ENCODE measurements at places on chromosomes 6 and 20.
A peak's percentile ranks its signal among the peaks of the same experiment; 100 is the strongest.

DNA sequence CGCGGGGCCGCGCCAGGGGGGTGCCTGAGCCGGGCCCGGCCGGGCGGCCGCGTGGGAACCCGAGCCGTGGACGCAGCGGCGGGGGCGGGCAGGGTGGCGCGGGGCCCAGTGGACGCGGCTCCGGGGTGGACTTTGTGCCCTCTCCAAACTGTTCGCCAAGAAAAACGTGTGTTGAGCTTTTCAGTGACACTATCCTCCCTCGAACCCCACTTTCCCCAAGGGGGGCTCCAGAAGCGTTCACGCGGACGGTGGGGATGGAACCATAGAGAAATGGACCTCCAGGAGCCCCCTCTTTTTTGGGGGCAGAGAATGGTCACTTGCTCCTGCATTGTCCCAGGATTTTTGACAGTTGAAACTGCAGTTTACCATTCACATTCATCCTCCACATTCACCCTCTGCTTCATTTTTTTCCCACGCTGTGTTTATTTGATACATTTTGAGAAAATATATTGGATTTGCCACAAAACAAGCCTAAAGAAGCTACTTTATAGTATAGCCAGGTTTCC is 2.9 kb upstream of the HIVEP1 start:
- DNase-seq = no peak

DNA sequence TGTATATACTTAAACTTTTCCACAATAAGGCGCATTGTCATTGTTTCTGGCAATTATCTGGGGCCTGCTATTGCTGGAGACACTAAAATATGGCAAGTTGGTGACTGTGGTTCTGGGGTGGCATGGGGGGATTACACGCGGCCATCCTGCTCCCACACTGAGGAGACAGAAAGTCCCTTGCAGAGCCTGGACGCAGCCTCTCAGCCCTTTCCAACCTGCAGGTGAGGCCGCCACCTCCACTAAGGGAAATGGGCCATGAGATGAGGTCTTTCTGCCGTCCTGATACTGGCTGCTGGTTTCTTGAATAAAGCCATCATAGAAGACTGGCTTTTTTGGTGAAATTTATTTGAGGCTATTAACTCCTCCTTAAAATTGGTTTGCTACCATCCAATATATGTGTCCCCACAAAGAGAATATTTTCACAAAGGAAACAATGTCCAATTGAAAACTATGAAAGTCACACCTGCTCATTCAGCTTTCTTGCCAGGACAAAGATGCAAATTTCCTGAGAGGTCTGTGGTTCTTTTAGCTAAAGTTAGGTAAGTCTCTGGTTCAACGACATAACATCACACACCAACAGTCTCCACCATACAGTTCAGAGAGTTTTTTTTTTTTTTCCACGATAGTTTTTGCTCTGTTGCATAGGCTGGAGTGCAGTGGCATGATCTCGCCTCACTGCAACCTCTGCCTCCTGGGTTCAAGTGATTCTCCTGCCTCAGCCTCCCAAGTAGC is 13.0 kb downstream of the TXNDC5 start:
- DNase-seq = no peak

DNA sequence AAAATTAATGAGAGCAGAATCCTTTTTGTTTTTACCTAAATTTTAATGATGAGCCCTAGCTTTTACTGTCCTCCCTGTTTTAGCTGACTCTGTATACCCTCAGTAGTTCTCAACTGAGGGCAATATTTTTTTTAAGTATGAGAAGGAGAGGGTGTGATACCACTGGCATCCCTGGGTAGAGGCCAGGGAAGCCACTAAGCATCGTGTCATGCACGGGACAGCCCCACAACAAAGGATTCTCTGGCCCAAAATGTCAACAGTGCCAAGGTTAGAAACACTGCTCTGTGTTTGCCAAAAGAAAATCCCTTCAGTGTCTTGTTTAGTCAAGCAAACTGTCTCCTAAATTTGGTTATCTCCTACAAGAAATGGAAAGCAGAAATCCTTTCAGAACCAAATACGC is 210.4 kb downstream of the KCNQ5 start:
- no peak for DNase-seq

GRCh38 chr6:152598901-152599537 is 38.1 kb downstream of the SYNE1 start:
- no peak for DNase-seq

DNA sequence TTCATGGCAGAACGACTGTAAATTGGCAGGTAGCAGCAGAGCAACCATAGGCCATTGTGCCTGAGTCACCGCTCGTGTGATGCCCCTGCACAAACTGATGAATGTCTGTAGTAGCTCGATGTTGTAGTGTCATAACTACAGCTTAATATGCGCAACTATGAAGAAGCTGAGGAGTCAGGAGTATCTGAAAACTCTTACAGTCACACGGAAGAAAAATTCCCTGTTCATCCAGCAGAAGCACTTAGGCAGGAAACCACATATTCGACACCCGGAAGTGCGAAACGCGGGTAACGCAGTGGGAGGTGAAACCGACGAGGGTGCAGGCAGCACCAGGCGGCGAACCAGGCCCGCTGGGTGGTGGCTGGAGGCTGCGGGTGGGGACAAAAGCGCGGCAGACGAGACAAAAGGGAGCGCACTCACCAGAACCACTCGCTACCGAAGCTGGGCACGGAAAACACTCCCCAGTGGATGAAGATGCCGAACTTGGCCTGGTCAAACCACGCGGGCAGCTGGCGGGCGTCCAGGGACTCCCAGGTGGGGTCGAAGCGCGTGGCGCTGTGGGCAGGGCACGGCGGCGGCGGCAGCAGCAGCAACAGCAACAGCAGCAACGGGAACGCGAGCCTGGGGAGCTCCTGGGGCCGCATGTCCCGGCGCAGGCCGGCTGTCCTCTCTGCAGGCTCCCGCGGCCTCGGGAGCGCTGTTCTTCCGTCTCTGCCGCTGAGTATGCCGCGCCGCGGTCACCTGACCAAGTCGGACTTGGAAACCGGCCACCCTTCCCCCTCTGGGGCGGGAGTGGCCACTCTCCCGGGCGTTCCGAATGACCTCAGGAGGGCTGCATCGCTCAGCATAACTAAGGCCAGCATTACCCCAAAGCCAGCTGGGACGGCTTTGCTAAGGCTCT is at the start of gene FUCA2:
TSS of gene FUCA2 (minus strand) at position 730 of the 901 bp plus-strand sequence. CDS start at position 644, 86 bp downstream.
- peak; percentile 22 for DNase-seq

DNA sequence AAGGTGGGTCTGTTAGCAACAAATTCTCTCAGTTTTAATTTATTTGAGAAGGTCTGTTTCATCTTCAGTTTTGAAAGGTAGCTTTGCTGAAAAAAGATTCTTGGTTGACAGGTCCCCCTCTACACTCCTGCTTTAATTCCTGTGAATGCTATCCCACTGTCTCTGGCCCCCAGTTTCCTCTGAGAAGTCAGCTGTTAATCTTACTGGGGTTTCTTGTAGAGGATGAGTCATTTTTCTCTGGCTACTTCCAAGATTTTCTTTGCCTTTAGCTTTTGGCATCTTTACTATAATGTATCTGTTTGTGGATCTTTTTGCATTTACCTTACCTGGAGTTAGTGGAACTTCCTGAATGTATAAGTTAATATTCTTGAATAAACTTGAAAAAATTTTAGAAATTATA is 122.7 kb downstream of the MMS22L start:
- DNase-seq = no peak

DNA sequence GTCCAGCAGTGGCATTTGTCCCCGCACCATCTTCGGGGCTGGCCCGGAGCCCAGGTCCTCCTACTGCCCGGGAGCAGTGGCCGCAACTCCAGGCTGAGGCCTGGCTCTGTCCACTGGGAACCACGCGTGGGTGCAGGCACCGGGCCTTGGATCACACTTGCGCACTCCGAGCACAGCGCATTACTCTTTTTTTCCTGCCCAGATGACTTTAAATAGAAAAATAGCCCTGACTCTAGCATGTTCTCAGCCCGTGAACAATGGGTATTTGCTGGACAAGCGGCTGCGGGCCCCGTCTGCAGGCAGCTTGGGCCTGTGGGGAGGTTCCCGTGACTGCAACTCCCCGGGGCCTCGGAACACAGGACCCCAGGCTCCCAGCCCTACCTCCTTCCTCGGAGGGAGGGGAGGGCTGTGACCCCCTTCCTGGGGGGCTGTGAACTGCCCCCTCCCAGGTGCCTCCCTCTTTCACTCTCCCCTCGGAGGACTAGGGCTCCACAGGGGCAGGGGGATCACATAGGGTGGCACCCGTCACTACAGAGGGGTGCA is 162.2 kb downstream of the TBXT start:
- no peak for DNase-seq

DNA sequence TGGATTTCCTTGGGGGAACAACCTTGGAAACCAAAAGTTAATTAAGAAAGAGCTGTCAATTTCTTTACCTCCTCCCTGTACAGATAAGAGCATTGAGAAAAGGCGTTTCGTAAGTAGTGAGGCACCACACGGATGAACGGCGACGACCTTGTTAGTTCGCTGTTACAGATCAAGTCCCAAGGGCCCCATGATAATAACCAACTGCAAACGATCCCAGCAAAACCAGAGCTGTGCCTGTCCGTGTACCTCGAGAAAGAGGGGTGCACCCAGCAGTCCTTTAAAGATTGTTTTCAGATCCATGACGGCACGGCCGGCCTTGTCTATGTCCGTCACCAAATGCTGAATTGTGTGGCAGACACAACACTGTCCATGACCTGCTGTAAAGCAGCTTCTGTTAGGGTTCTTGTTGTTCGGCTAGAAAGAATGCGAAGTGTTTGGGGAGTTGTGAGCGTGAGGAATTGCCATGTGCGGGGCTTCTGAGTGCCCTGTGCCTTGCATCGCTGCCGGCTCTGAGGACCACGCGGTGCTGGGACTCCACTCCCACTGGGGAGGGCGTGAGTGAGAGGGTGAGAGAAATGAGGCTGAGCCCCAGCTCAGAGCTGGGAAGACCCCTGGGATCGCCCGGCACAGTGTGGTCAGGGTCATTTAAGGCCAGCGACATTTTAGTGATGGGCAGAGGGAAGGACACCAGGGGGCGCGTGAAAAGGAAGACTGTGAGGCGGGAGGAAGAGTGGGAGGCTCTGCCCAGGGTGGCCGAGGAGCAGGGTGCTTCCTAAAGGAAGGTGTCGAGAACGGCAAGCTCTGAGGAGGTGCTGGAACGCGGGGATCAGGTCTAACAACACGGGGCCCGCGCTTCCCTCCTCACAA is 136.8 kb upstream of the RPS6KA2 start:
- no peak for DNase-seq

- DNase-seq = no peak
Observed at GRCh38 chr20:34532756-34533155, 16.5 kb downstream of the DYNLRB1 start.

GRCh38 chr20:45465491-45466266 is 3.9 kb upstream of the WFDC2 start:
- DNase-seq = no peak

DNA sequence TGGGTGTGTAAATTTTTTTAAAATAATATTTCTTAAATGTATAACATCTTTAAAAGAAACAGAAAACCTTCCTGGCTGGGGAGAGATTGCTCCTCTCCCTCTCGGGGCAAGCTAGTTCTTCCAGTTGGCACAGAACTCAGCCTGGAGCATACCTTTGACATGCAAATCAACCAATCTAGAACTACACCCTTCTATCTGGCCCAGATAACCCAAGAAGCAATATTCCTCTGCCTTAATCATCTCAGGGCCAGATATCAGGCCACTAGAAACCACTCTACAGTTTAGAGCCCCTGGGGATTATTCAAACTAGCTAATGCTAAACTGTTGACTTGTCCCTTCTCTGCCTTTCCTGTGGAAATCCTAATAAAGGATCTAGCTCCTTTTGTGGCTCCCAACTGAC is 33.9 kb downstream of the CYP39A1 start:
- DNase-seq = no peak

All from esophagus squamous epithelium (tissue), 5 donors.